ENCODE measurements at places on chromosomes 1 and 21.

GRCh38 chr1:210607361-210607760 is 278.7 kb downstream of the HHAT start:
- no peak for DNase-seq

- DNase-seq = no peak
Observed at GRCh38 chr1:203492082-203492747, 1.7 kb upstream of the OPTC start.

DNA sequence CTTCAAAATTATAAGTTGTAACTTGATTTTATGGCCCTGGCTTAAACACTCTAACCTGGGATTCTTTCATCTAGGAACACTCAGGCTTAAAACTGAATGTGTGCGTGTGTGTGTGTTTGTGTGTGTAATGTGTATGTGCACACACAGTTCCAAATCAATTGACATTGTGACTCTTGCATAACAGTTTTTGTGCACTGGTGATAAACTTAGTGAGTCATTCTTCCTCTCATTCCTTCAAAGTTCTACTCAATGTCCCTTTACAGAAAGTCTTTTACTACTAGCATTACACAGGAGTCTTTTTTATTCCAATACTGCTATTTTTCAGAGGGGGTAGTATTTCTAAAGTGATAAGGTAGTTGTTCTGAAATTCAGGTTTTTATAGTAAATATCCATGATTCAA is 943.6 kb downstream of the KCNT2 start:
- no peak for DNase-seq

DNA sequence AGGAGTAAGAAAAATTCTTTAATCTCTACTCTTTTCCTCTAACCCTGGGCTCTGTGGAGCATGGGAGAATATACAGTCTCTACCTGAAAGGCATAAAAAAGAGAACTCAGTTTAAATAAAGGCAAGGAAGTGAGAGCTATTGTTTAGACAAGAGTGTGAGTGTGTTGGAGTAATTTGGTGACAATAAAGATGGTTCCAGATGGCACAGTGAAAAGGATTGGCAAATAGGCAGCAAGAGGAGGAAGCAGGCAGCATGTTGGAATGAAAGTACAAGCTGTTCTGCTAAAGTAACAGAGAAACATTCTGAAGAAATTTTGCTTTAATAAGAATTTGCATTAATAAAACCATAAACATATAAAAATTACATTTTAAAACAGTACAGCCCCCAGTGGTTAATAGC is 163.4 kb downstream of the DNM3 start:
- DNase-seq = no peak

GRCh38 chr1:26863685-26864077 is 732 bp downstream of the SFN start:
- no peak for DNase-seq

- DNase-seq = no peak
Observed at GRCh38 chr1:207821464-207822045, 69.7 kb downstream of the CD46 start.

GRCh38 chr21:35203093-35203977 is 154.2 kb upstream of the RUNX1 start:
- DNase-seq = no peak

- DNase-seq = no peak
Observed at GRCh38 chr1:208179961-208180409, 64.2 kb downstream of the PLXNA2 start.

DNA sequence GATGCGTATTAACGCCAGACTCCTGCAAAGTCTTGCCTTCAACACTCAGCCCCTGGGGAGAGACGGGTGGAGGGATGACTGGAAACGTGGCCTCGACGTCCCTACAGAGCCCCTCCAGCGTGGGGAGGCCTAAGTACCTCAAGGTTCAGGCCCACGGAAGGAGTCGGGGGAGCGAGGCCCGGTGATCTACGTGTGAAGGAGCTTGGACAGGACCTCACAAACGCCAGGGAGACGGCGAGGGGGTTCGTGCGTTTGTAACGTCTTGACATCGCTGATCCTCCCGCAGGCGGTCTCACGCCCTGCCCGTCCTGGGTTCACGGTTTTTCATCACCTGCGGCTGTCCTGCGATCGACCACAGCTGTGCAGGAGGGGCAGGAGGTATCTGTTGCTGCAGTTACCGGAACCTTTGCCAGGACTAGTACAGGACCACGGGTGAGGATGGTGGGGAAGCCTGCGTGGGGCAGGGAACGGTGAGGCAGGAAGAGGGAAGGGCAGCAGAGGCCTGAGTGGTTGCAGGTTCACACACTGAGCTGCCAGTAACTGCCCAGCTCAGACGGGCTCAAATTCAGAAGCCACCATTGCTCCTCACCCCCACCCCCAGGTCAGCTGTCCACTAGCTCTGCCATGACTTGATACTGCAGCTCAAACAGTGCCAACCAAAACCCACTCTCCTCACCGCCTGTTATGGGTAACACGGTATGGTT is 889 bp upstream of the CCNL2 start:
- no peak for DNase-seq

DNA sequence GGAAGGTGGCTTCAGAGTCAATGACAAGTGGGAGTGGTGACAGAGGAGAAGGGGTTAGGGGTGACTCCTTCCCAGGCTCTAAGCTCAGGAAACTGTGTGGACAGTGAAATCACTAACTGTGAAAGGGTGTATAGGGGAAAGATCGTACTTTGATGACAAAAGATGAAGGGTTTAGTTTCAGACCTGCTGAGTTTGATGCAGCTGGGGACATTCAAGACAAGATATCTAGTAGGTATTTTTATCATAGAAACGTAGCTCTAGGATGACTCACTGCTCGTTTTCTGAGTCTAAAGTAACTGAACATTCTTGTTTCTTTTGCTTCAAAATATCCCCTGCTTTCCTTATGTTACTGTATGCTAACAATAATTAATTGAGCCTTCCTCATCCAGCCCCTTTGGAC is 149.0 kb downstream of the PCP4 start:
- DNase-seq = no peak

DNA sequence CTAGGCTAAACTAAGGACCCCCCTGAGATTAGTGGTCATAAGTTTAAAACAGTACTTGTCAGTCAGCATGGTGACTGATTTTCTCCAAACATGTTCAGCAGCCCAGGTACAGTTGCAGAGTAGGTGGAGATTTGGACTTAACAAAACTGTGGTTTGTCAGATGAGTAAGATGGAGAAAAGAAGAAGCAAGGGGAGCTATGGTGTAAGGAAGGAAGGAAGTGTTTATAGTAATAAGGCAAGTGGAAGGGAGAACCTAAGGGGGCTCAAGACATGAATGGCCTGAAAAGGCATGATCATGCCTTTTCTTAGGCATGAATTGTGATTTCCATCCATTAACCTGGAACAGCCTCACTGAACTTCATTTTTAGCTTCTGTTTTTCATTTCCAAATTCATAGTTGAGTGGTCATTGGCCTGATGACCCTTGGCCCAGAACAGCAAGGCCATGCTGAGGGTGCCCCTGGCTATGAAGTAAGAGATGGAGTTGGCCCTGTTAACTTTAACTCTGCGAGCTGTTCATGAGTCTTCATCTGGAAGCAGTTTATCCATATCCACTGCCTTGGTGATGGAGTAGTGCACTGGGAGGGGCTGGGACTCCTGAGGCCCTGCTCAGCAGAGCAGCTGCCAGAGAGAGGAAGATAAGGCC is 60.7 kb downstream of the LRRC8D start:
- DNase-seq = no peak

- DNase-seq = no peak
Observed at GRCh38 chr1:184298440-184299405, 88.1 kb upstream of the C1orf21 start.

- peak; percentile 36 for DNase-seq
Observed at GRCh38 chr1:96722161-96722922, 758 bp downstream of the PTBP2 start.

- DNase-seq = no peak
Observed at GRCh38 chr1:152035539-152036266, 1.1 kb downstream of the S100A11 start.
